ENCODE measurements at places on chromosomes 1 and 21.

- DNase-seq = no peak
Measured at GRCh38 chr1:97999320-97999719, 78.5 kb upstream of the DPYD start.

- no peak for DNase-seq
Measured at GRCh38 chr1:36743286-36744005, 260.7 kb upstream of the CSF3R start.

GRCh38 chr1:79785561-79785960 is 779.0 kb upstream of the ADGRL4 start:
- DNase-seq = no peak

- DNase-seq = no peak
Measured at GRCh38 chr1:184387069-184387475, 243 bp downstream of the C1orf21 start.

GRCh38 chr1:199549421-199549820 is 478.1 kb upstream of the NR5A2 start:
- no peak for DNase-seq

- no peak for DNase-seq
Measured at GRCh38 chr1:37034121-37035013, at the start of gene GRIK3. GRIK3 (minus strand) TSS chr1:37034515; CDS start chr1:37034108, 407 bp downstream.

GRCh38 chr1:32767156-32767555 is 50.0 kb downstream of the YARS1 start:
- no peak for DNase-seq

- no peak for DNase-seq
Measured at GRCh38 chr1:221517961-221518360, 223.9 kb downstream of the DUSP10 start.

DNA sequence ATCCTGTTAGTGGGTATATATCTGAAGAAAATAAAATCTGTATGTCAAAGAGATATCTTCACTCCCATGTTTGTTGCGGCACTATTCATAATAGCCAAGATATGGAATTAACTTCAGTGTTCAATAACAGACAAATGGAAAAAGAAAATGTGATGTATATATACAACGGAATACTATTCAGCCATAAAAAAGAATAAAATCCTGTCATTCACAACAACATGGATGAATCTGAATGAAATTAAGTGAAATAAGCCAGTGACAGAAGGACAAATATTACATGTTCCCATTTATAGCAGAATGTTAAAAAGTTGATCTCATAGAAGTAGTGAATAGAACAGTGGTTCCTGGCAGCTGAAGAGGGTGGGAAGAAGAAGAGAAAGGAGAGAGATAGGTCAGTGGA is 239.1 kb upstream of the RUNX1 start:
- no peak for DNase-seq

DNA sequence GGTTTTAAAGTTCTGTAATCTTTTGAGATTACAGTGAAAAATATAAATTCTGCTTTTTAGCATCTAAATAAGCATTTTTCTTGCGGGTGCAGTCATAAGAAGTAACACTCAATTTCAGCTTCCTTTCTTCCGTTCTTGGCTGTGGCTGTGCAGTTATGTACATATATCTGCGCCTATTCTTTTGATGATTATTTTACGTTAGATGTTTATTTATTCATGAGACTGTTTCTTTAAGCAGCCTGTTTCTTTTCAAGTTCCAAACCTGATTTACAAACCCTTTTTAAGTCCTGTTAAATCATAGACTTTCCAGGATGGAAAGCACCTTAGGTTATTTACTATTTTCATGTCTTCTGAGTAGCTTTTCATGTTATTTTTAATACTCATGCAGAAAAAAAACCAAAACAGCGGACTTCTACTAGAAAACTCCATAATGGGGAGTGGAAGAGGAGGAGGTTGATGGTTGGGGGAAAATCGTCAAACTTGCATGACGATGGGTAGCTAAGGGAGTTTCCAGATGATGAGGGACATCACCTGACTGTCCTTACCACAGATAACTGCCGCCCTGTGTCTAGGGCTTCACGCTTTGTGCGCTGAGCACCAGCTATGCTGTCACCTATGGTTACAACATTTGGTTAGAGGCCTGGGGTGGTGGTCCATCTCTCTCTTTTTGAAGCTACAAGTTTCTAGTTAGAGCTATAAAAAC is 2.6 kb downstream of the PRDM2 start:
- peak; percentile 21 for DNase-seq

- no peak for DNase-seq
Measured at GRCh38 chr1:116106646-116107045, 4.6 kb upstream of the MAB21L3 start.

DNA sequence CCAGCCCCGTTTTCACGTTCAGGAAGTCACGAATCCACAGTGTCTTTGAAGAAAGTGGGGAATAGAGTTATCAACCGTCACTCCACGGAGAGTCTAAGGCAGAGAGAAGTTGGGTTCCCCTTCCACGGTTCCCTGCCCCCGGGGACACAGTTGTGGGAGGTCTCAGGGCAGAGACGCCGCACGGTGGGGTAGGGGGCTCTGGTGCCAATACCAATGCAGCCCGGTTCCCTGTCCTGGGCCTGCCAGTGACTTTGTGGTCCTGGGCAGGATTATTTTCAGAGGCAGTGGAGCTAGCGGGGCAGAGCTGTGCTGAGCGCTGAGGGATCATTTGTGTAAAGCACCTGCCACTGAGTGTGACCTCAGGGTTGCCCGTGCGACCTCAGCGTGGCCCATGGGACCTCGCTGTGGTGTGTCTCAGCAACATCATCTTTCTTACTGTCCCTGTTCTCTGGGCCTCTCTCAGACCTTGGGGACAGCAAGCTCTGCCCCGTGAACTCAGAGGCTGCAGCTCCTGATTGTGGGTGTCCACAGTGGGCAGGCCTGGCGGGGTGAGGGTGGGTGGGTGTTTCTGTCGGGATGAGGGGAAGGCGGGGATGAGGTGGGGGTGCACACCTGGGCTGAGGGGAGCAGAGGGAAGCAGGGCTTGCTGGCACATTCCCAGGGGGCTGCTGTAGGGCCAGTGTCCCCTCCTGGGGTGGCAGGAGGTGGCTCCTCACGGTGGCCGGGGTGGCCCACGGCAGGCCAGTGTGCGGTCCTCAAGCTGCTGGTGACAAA is 65.2 kb downstream of the AGPAT3 start:
- no peak for DNase-seq

GRCh38 chr1:228986093-228986904 is 251.0 kb downstream of the RHOU start:
- no peak for DNase-seq

DNA sequence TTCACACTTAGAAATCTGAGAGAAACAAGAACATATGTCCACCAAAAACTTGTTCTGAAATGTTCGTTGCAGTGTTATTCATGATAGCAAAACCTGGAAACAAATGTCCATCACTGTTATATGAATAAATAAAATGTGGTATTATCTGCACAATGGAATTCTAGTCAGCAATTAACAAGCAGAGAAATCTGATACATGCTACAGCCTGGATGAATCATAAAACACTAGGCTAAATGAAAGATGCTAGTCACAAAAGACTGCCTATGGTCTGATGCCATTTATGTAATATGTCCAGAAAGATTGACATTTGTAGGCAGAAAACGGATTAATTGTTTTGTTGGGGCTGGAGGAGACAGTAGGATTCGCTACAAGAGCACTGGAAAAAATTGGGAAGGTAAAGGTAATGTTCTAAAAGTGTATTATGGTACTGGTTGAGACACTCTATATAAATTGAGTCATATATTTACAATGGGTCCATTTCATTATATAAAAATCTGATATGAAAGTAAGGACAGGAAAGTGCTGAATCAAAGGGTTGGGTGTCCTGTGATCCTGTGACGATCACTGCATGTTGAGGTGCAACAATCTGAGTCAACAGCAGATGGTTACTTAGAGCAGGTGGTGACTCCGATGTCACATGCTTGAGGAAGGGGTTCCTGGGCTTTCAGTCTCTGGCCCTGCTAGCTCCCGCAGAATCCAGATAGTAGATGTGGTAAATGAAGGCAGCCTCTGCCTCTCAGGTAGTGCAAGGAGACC is 102.1 kb upstream of the NBPF4 start:
- no peak for DNase-seq

- no peak for DNase-seq
Measured at GRCh38 chr1:209531006-209531405, 52.5 kb upstream of the CAMK1G start.

GRCh38 chr21:43836616-43837015 is 28.4 kb upstream of the AGPAT3 start:
- no peak for DNase-seq

DNA sequence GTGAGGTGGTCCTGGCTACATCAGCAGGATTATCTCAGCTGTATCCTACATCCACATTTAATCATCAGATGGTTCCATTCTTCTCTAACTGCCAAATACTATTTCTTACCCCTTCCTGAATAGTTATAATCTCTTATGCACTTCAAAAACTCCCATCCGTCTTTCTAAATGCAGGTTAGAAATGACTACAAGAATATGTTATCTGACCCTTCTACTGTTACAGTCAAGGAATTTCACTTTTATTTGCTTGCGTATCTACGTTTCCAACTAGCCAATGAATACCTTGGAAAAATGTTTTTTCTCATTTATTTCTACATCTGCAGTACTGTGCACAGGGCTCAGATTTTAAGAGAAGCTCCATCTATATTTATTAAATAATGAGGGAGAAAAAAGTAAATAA is 709.9 kb downstream of the KCNT2 start:
- no peak for DNase-seq

- no peak for DNase-seq
Measured at GRCh38 chr1:118396829-118397495, 211.9 kb upstream of the SPAG17 start.

GRCh38 chr21:9767592-9768375 is 753.6 kb upstream of the TPTE start:
- no peak for DNase-seq

- no peak for DNase-seq
Measured at GRCh38 chr21:45919593-45919992, 62.0 kb upstream of the COL6A1 start.

- DNase-seq = no peak
Measured at GRCh38 chr21:41808094-41808493, 41.2 kb upstream of the RIPK4 start.

DNA sequence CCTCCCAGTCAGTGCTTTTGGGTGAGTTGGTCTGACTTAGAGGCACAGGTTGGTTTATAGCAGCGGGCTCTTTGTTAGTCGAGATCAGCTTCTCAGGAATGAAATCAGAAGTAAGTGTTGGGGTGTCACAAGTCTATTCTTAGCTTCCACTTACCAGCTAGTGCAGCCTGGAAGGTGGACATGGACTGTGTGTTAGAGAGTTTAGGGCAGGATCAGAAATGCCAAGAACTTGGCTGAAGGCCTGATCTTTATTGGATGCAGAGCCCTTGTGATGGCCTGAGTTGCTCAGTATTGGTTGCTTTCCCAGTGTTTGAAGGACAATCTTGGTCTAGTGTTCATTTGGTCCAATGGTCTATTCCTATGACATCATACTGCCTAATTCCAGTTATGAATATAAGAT is 377.0 kb upstream of the USP24 start:
- no peak for DNase-seq

GRCh38 chr21:36463991-36464390 is 15.9 kb downstream of the CLDN14 start:
- DNase-seq = no peak

DNA sequence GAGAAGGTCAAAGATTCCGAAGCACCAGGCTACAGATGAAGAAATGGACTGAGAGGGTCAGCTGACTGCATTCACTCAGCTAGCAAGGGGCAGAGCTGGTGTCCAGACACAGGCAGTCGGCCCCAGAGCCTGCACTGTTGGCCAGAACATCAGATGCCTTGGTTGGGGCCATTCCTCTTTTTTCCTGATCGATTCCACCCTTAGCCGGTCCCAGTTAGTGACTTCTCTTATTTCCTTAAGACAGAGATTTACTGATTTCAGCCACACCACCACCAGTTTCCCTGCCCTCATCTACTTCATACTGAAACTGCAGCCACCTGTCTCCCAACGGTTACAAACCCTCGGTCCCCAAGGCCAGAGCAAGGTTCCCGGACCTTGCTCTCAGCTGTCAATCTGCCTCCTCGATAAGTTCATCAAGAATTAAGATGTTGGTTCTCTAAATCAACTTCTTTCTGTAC is 11.5 kb downstream of the CD58 start:
- no peak for DNase-seq

- DNase-seq = no peak
Measured at GRCh38 chr1:57966751-57967406, 543.0 kb upstream of the DAB1 start.

DNA sequence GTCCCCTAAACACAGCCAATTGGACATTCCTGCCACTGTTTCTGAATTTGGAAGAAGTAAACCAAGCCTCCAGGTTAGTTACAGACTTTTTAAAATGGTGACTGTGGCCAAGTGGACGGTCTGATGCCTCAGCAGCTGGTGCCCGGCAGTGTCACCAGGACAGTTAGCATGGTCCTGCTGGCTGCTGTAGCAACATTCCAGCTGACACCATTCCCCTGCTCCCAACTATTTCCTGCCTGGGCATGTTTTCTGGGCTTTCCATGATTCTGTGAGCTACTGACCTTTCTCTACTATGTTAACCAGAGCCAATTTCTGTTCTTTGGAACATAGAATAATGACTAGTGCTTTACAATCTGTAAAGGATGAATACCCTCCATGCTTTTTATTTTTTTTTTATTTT is 95.0 kb downstream of the TLR5 start:
- DNase-seq = no peak

DNA sequence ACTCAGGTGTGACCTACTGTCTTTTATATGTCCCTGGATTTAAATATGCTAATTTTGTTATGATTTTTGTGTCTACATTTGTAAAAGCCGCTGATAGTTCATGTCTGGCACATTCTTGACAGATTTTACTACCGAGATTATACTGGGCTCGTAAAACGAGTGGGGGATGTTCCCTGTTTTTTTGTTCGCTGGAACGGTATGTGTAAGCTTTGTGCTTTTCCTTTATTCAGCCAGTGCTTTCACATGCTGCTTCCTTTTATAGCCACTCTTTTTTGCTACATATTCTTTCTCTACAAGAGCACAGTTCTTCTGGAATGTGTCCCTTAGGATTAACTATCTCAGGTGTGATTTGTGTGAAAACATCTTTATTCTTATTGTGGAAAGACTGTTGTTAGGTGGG is 46.6 kb downstream of the ADARB1 start:
- DNase-seq = no peak

DNA sequence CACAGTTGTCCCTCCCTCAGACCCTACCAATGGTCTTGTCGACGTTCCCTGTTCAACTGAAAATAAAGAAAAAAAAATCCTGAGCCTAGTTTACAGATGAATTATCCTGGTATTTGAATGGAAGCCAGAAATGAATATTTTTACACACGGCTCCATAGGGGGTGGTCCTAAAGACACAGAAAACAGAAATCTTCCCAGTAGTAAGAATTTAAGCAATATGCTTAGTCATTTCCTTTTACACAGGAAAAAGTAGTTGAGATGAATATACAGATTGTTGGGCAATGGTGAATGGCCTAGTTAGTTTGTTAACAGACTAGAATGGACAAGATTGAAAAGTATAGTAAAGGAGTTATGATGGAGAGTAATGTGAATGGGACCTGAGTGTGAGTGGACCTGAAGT is 67.4 kb downstream of the RGS18 start:
- no peak for DNase-seq
